Endothelial cell of umbilical vein (primary cell): ENCODE measurements at places on chromosomes 2 and 18. TPM values are rescaled to one million over a fixed set of nuclear protein-coding genes. Genes with fewer than 3 reads are reported as not detected.

The GRP gene
- polyA plus RNA-seq = not detected in 2 replicates

The SCYGR3 gene
- not detected in 2 replicates for polyA plus RNA-seq

The TBR1 gene
- 0.05 and 0.14 TPM in 2 replicates for polyA plus RNA-seq

The RALBP1 gene
- polyA plus RNA-seq = 55.1 and 55.8 TPM in 2 replicates

The POTEC gene
- not detected in 2 replicates for polyA plus RNA-seq

The SERPINB2 gene
- 2.0 and 2.5 TPM in 2 replicates for polyA plus RNA-seq

The EGR4 gene
- not detected in 2 replicates for polyA plus RNA-seq

The GKN1 gene
- not detected in 2 replicates for polyA plus RNA-seq

The BARD1 gene
- 5.6 and 9.1 TPM in 2 replicates for polyA plus RNA-seq

The GALNT14 gene
- polyA plus RNA-seq = 0.04 and 0.29 TPM in 2 replicates

The RAB6D gene
- polyA plus RNA-seq = 0.01 and 0.03 TPM in 2 replicates

The PLGLB1 gene
- polyA plus RNA-seq = 0.51 and 0.81 TPM in 2 replicates

The GALR1 gene
- polyA plus RNA-seq = not detected in 2 replicates

The NAT8 gene
- 0.19 and 0.25 TPM in 2 replicates for polyA plus RNA-seq

The MAPK4 gene
- polyA plus RNA-seq = not detected in 2 replicates

The CNTNAP5 gene
- not detected in 2 replicates for polyA plus RNA-seq

The RAPGEF4 gene
- polyA plus RNA-seq = 5.7 and 7.2 TPM in 2 replicates

The ICA1L gene
- polyA plus RNA-seq = 0.84 and 1.6 TPM in 2 replicates
